ENCODE measurements at places on chromosomes 2 and 18.

- DNase-seq, result peak; percentile 69
Observed at GRCh38 chr18:58321986-58322385, 278.0 kb downstream of the NEDD4L start.

GRCh38 chr2:128689971-128690370 lies 371.3 kb upstream of the HS6ST1 start:
- no peak for DNase-seq

- no peak for DNase-seq
Observed at GRCh38 chr18:63590373-63590772, 3.2 kb downstream of the SERPINB13 start.

DNA sequence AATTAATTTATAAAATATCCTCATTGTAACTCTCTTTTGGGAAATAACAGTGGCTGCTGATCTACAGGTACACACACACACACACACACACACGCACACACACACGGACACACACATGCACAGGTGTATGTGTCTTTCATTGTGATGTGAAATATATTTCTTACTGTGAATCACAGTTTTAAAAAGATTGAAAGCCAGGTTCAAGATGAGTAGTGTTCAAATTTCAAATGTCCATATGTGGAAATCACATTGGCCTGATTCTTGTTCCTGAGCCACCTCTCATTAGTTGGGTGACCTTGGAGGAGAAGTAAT lies 372.4 kb downstream of the ALK start:
- DNase-seq, result no peak

- DNase-seq, result no peak
Observed at GRCh38 chr2:73265298-73266060, 18.8 kb downstream of the FBXO41 start.

GRCh38 chr2:31038385-31038784 lies 99.9 kb downstream of the GALNT14 start:
- DNase-seq, result no peak

- DNase-seq, result no peak
Observed at GRCh38 chr18:72584787-72585186, 40.6 kb upstream of the CBLN2 start.

GRCh38 chr2:238745997-238746396 lies 101.9 kb upstream of the TWIST2 start:
- no peak for DNase-seq

GRCh38 chr2:182077023-182077422 lies 91.4 kb downstream of the PPP1R1C start:
- DNase-seq, result no peak

- no peak for DNase-seq
Observed at GRCh38 chr18:2976218-2977132, 36.5 kb downstream of the LPIN2 start.

DNA sequence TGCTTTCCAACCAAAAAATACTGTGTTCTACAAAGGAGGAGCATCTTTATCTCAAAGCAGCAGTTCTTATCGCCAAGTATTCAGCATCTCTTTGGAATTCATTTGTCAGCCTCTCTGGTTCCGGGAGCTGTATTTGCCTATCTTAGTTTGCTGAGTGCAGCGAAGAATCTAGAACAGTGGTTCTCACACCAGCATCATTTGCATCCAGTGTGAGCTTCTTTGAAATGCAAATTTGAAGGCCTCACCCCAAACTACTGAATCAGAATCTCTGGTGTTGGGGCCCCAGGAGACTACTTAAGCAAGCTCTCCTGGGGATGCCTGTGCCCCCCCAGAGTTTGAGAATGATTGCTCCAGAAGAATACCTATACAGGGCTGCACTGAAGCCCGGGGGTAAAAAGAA lies 1.5 kb upstream of the PTPN2 start:
- DNase-seq, result no peak

GRCh38 chr2:101151859-101152271 lies 683 bp upstream of the TBC1D8 start:
- DNase-seq, result no peak

DNA sequence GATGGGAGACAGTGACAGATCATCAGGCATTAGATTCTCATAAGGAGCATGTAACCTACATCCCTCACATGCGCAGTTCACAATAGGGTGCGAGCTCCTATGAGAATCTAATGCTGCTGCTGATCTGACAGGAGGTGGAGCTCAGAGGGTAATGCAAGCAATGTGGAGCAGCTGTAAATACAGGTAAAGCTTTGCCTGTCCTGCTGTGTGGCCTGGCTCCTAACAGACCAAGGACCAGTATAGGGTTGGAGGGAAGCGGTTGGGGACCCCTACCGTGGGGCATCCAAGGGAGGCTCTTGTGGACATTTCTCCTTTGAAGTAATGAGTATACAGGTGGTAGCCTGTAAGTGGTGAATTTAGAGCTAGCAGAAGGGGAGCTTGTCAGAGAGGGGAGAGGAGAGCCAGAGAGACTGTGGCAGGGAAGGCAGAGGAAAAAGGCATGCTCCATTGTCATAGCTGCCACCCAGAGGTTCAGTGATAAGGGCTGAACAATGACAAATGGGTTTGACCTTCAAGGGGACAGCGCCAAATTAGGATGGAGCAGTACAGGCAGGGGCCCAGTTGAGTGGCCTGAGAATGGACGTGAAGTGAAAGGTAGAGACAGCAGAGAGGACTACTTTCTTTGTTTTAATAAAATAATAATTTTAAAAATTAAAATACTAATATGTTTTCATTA lies 15.2 kb upstream of the TMBIM1 start:
- DNase-seq, result no peak

Measured in NCI-H2107 (cell line).